Activated CD4-positive, alpha-beta memory T cell treated with anti-CD3 and anti-CD28 coated beads, Interleukin-2, amount 10 ng/mL, durations not matched to agents 7 days and 5 days (primary cell): ENCODE measurements at places on chromosomes 7 and 10. TPM values are rescaled to one million over a fixed set of nuclear protein-coding genes. Genes with fewer than 3 reads are reported as not detected.
A peak's percentile ranks its signal among the peaks of the same experiment; 100 is the strongest.

- H3K4me3 ChIP-seq: no peak overlapping the region
- H3K36me3 ChIP-seq: no peaks in the 10 kb centered on the region
- H3K4me1 ChIP-seq: peaks cover 51% of the 10 kb centered on the region
- peak; percentile 42 for DNase-seq
Observed at GRCh38 chr10:79063661-79064492, 4.9 kb upstream of the ZMIZ1 start.

- no peaks in the 10 kb centered on the region for H3K36me3 ChIP-seq
- H3K27me3 ChIP-seq: peaks cover 26% of the 10 kb centered on the region
- no peaks in the 10 kb centered on the region for H3K4me1 ChIP-seq
- H3K27ac ChIP-seq: no peak overlapping the region
Observed at GRCh38 chr7:128731184-128731583, 8.0 kb upstream of the CALU start.

Gene ITPRID1
- not detected for total RNA-seq

Gene CHCHD2
- total RNA-seq: 505 TPM

Gene OR2A7
- total RNA-seq: 3.0 TPM
